ENCODE measurements at places on chromosomes 1 and 21.

DNA sequence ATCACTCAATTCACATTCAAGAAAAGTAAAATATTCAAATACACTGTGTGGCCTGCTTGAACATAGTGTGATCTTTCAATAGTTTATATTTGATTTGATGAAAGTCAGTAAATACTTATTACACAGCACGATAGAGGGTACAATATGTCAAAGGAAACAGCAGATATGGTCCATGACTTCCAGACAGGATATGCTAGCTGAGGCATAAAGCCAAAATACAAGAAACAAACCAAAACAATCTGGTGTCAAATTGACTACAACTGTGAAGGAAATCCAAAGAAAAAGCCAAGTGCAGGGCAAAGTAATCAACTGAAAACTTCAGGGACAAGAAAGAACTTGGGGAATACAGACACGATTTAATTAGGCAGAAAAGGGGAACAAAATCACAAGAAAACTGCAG lies 19.3 kb downstream of the RRAGC start:
- no peak for DNase-seq

DNA sequence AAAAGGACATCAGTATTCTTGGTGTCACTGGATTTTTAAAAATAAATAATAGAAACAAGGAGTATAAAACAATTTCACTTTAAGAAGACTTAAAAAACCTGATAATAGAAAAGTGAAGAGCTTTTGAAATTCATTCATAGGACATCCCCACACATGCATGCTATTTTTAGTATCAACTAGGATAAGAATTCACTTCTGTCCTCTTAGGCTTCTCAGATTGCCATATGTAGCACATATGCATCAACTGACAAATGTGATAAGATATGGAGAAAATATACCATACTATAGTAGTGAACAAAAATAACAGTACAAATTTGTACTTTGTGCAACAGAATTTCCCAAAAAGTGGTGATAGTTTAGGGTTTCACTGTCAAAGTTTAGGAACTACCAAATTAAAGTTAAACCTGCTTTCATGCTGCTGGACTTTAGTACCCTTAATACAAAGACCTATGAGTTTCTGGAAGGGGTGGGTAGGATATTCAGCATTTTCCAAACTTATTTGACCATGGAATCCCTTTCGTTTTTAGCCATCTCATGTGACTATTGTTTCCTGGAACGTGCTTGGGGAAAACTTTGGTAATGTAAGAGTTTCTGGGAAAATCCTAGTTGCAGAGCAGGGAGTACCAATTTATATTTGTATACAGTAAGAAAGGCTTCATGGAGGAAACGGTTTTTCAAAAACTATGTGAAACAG lies 19.8 kb downstream of the RPRD2 start:
- no peak for DNase-seq

GRCh38 chr1:166489670-166490436 lies 323.1 kb upstream of the FAM78B start:
- DNase-seq: no peak

DNA sequence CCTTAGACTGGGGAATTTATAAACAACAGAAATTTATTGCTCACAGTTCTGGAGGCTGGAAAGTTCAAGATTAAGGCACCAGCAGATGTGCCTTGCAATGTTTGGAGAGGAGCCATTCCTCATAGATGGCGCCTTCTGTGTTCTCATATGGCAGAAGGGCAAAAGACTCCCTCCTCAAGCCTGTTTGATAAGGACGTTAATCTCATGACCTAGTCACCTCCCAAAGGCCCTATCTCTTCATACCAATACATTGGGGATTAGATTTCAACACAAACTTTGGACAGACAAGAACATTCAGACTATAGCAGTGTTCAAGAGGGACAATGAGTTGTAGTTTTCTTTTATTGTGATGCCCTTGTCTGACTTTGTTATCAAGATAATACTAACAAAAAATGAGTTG lies 34.3 kb downstream of the PSMG1 start:
- no peak for DNase-seq

DNA sequence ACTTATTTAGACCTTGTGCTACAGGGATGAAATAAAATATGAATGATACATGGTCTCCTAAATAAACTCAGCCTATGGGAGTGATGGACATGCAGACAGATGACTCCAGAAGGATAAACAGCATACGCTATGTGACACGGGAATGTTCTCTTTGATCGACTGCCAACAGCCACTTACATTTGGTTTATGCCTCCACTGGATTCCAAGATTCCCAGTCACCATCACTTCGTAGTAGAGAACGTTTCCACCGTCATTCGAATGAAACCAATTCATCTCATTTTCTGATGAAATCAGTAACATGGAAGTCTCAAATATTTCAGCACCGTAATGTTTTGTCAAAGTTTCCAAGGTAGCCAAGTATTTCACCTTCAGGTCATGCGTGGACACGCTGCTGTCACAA lies 99.7 kb downstream of the JAK1 start:
- DNase-seq: no peak

- no peak for DNase-seq
Observed at GRCh38 chr1:99407018-99407417, 142.7 kb downstream of the PLPPR4 start.

GRCh38 chr1:165443539-165444311 lies 1.2 kb downstream of the RXRG start:
- no peak for DNase-seq

DNA sequence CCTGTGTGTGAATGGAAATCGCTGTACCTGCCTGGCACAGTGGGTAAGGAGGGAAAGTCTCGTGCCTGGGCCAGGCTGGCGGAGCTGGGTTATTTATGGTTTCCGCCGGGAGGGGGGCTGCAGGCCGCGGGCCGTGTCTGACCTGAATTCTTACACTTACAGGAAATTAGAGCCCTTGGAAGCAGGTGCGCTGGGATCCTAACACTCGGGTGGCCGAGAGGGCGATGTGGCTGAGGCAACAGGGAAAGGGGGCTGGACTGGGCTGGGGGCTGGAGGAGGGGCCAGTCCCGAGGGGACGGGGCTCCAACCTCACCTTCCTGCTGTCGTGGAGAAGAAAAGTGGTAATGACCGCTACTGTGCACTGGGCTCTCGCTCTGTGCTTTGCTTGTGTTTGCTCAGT lies 109.4 kb upstream of the WNT4 start:
- no peak for DNase-seq

GRCh38 chr1:9823693-9823942 lies 147 bp downstream of the CLSTN1 start:
- no peak for DNase-seq

GRCh38 chr1:76219366-76219818 lies 144.8 kb downstream of the ST6GALNAC3 start:
- no peak for DNase-seq

DNA sequence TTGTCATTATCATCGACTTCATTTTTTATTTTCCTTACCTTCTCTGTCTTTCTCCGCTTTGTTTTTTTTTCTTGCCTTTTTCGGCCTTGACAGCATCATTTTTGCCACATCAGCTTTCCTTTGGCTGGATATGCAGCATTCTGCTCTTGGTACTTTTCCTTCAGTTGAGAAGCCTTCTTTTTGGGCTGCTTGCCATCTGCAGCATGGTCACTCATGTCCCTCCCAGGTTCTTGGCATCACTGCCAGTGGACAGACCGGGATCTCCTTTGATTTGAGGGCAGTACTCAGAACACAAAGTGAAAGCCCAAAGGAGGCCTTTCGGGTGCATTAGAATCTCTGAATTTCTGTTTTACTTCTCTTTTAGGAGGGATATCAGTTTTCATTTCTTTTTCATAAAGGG lies 3.7 kb upstream of the PARP1 start:
- DNase-seq: peak; percentile 30

DNA sequence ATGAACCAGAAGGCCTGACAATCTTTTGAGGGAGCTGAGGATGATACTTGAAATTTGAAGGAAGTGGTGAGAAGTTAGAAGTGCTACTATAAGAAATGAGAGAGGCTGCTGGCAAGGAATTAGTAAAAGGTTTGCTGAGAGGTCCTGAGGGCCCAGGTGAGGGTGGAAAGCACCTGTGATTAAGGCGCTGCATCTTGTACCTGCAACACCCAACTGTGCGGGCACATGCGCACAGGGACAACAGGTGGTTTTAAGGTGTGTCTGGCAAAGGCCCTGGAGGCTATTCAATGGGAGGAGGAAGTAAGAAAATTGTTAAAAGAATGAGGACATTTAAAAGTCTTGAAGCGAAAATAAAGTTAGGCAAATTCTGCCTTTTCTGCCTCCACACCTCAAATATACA lies 349.3 kb downstream of the RGS7 start:
- DNase-seq: no peak

DNA sequence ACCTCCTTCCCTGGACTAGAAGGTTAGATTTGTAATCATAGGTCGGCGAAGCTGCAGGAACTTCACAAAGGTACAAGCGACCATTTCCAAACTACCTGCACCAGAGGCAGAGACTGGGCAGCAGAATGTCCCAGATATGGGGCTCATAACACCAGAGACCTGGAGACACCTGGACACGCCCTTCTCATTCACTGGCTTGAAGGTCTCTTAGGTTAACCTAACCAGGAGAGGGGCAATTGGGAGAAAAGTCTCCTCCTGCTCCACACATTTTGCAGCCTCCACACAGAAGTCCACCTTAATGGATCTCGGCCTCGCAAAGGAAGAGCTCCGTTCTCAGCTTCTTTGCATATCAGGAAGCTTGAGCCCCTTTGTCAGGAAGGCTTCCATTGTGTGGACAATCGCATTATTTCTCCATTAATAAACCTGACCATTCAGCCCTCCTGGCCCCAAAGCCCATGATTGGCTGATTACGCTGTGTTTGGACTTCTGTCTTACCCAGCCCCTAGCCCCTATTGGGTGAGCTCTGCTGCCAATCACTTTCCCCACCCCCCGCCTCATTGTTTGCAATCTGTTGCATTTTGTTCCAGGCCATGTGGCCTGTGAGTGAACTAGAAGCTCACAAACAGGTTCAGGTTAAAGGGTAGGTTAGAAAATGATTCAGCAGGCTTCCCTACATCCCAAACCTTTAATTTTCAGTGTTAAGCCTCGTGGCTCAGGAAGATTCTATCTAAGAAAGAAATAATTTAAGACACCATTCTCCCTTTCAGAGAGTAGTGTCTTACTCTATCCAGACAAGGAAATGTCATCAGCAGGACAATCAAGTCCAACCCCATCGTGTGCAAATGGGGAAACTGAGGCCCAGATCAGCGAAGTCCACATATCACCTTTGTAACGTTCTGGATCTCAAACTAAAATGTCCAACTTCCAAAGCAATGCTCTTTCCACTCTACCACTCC lies 2.8 kb downstream of the MYCL start:
- DNase-seq: no peak

DNA sequence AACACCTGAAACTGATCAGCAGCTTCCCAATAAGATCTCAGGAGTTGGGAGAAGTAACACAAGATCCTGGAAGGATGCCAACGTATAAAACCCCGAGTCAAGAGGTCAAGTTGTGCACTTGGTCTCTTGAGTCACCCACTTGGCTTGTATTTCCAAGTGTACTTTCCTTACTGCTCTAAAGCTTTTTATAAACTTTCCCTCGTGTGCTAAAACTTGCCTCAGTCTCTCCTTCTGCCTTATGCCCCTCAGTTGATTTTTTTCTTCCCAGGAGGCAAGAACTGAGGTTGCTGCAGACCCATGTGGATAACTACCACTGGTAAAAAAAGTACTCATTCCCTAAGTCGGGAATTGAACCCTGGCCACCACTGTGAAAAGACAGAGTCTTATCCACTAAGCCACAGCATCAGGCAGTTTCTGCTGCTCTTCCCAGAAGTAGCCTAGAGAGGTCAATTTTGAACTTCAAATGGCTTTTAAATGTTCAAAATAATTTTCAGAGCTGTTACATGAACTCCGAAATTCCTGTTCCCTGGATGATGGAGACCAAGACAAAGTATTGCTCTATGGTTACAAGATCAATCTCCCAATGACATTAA lies 28.9 kb downstream of the ITLN2 start:
- DNase-seq: no peak

GRCh38 chr1:94045465-94046056 lies 75.4 kb downstream of the ABCA4 start:
- DNase-seq: peak; percentile 53

DNA sequence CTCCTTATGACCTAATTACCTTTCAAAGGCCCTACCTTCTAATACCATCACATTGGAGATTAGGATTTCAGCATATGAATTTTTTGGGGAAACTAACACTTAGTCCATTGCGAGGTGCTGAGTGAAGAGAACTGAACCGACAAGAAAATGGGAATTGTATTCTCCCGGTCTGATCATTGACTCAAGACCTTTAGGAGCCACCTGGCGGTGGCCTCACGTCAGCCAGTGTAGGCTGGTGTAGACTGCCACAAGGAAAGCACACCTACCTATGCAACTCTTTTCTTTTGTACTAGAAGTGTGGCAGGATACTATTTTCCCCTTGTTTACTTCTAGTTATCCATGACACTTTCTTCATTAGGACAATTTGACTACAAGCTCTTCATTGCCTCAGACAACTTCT lies 333.5 kb upstream of the B3GALT2 start:
- DNase-seq: no peak

DNA sequence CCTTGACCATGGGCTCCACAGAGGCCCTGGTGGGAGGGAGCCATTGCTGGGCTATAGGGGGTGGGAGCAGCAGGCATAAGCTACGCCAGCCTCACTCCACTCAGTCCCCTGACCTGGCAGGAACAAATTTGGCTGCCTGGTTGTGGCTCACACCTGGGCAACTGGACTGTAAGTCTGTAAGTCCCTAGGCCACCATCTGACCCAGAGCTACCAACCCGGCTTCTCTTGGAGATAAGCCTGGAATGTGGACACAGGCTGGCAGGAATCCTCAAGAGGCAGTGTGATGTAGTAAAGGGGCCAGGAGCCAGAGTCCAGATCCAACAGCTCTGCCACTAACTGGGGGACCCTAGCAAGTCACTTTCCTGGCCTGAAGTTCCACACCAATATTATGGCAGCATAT lies 11.4 kb downstream of the NCF2 start:
- no peak for DNase-seq

GRCh38 chr1:207081088-207081487 lies 7.6 kb upstream of the C4BPB start:
- DNase-seq: no peak

DNA sequence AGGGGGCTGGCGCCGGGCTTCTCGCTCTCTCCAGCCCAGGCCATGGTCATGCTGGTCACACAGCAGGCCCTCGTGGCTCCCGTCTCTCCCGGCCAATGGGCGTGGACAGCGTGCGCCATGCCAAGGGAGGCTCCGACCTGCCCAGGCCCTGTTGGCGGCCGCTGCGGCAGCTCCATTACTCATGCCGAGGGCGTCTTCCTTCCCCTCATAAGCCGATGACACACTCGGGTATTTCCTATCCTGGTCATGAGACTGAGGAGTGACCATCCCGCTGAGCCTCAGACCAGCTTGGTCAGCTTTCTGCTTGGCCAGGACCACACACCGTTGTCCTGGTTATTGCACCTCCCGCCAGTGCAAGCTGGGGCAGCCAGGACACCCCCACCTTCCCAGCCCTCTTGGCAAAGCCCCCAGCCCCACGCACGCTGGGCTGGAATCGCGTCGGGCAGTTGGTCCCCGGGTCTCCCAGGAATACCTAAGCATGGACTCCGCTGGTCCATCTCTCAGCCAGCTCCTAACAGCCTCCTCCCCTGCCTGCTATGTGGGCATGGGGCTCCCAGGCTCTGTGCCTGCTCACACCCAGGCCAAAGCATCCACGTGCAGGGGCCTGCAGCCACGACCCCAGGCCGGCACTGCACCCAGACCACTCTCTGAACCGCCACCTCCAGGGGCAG lies 49.8 kb downstream of the ARHGEF16 start:
- peak; percentile 53 for DNase-seq
